ENCODE measurements at places on chromosomes 12 and 14.

GRCh38 chr12:42282294-42282693 lies 43.6 kb downstream of the ZCRB1 start:
- no peak overlapping the region for H3K27ac ChIP-seq
- H3K36me3 ChIP-seq, result no peaks in the 10 kb centered on the region
- peaks cover 5% of the 10 kb centered on the region for H3K27me3 ChIP-seq
- no peak for DNase-seq
- H3K4me1 ChIP-seq, result peaks cover 8% of the 10 kb centered on the region

GRCh38 chr14:77763978-77764377 lies 3.0 kb upstream of the SNW1 start:
- peaks cover 16% of the 10 kb centered on the region for H3K36me3 ChIP-seq
- peaks cover 21% of the 10 kb centered on the region for H3K4me1 ChIP-seq
- DNase-seq, result no peak
- no peak overlapping the region for H3K27ac ChIP-seq

GRCh38 chr12:111406474-111407376 lies 1.0 kb downstream of the SH2B3 start:
- peak; percentile 76 for DNase-seq
- peaks cover 29% of the 10 kb centered on the region for H3K36me3 ChIP-seq

DNA sequence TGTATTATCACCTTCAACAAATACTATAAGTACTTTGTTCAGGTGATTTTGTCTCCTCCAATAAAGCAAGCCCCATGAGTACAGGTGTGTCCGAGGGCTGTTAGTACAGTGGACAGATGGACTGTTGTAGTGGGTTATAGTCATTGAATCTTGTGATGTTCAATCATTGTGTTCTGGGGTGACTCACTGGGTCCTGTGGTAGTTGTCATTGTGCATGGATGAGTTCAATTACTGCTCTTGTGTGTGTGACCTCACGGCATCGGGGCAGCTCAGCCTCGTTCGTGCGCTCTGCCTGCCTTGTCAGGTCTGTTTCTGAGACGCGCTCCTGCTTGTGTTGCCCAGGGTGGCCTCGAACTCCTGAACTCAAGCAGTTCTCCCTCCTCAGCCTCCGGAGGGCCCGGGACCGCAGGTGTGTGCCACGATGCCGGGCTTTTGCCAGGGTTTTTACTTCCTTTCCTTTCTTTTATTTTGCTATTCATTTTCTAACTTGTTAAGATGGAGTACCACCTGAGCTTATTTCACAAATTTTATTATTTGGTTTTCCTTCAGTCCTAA lies 72.2 kb downstream of the DDX51 start:
- H3K27me3 ChIP-seq, result no peaks in the 10 kb centered on the region
- peaks cover 4% of the 10 kb centered on the region for H3K4me1 ChIP-seq
- no peak overlapping the region for H3K4me3 ChIP-seq

- DNase-seq, result peak; percentile 31
- H3K27ac ChIP-seq, result peak overlapping the region; percentile 64
- peaks cover 64% of the 10 kb centered on the region for H3K27me3 ChIP-seq
- peak overlapping the region; percentile 76 for H3K4me3 ChIP-seq
Observed at GRCh38 chr12:31591380-31591901, 505 bp upstream of the DENND5B start.

GRCh38 chr12:94182986-94183707 lies 34.8 kb downstream of the PLXNC1 start:
- DNase-seq, result no peak
- H3K4me3 ChIP-seq, result no peak overlapping the region
- peaks cover 8% of the 10 kb centered on the region for H3K4me1 ChIP-seq
- no peaks in the 10 kb centered on the region for H3K27me3 ChIP-seq

- no peak for DNase-seq
- H3K4me1 ChIP-seq, result peaks cover 83% of the 10 kb centered on the region
- H3K4me3 ChIP-seq, result no peak overlapping the region
- H3K36me3 ChIP-seq, result peaks cover 96% of the 10 kb centered on the region
- peak overlapping the region; percentile 82 for H3K27ac ChIP-seq
Observed at GRCh38 chr12:6459004-6459337, 7.1 kb downstream of the TAPBPL start.

- DNase-seq, result no peak
- H3K4me3 ChIP-seq, result no peak overlapping the region
- H3K27me3 ChIP-seq, result peaks cover 7% of the 10 kb centered on the region
- no peaks in the 10 kb centered on the region for H3K36me3 ChIP-seq
- H3K27ac ChIP-seq, result no peak overlapping the region
Observed at GRCh38 chr12:42002563-42002962, 142.1 kb downstream of the GXYLT1 start.

DNA sequence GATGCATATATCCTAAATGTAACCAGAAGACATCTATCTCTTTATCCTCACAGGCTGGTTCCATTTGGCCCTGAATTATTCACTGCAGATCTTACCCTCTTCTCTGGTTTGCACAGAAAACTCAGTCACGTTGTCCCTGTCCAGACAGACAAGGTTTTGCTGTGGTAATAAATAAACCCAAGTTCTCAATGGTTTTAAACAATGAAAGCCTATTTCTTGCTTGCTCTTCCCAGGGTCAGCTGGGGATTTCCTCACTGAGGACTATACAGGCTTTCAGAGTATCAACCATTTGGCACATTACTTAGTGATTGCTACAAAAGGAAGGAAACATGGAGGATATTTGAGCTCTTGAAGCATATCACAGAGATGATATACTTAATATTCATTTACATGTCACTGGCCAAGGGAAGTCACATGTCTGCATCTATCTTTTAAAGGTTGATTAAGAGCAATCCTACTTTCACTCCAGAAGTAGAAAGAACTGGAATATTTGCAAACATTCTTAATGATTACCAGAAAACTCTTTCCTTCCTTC lies 24.4 kb upstream of the E2F7 start:
- H3K4me3 ChIP-seq, result no peak overlapping the region
- H3K27me3 ChIP-seq, result peaks cover 5% of the 10 kb centered on the region
- H3K27ac ChIP-seq, result no peak overlapping the region
- H3K36me3 ChIP-seq, result no peaks in the 10 kb centered on the region
- no peaks in the 10 kb centered on the region for H3K4me1 ChIP-seq

DNA sequence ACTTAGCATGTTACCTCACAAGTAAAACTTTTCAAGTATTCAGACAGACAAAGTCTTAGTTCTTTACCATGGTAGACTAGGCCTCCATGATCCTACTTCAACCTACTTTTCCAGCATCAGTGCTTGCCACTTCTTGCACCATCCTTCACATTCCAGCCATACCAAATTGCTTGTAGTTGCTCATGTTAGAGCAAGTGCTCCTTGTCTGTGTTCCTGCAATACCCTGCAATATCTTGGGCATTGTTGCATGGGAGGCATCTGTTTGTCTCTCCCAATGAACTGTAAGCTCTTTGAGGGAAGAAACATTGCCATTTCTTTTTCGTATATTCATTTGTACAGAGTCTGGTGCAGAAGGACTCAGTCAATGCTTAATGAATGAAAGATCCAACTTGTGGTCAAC lies 78.0 kb downstream of the SRGAP1 start:
- no peaks in the 10 kb centered on the region for H3K36me3 ChIP-seq
- H3K4me1 ChIP-seq, result no peaks in the 10 kb centered on the region
- H3K27ac ChIP-seq, result no peak overlapping the region
- no peaks in the 10 kb centered on the region for H3K27me3 ChIP-seq
- no peak for DNase-seq

DNA sequence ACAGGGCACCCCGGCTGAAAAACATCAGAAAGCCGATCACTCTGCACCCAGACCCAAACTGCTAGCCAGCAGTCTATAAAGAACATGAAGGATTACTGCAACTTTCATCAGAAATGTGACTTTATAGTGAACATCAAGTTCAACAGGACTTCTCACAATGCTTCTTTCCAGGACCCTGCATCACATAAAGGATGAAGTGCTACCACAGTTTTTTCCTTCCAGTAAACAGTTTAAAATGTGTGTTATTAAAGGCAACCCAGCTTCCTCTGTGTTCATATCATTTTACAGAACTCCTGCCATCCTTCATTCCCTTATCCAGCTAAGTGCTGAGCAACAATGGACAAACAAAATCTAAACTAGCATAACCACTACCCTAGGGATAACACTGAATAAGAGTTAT lies 280.3 kb upstream of the DIO2 start:
- H3K4me1 ChIP-seq, result peaks cover 6% of the 10 kb centered on the region
- H3K4me3 ChIP-seq, result no peak overlapping the region
- H3K27ac ChIP-seq, result no peak overlapping the region
- H3K27me3 ChIP-seq, result no peaks in the 10 kb centered on the region
- no peak for DNase-seq
- no peaks in the 10 kb centered on the region for H3K36me3 ChIP-seq

DNA sequence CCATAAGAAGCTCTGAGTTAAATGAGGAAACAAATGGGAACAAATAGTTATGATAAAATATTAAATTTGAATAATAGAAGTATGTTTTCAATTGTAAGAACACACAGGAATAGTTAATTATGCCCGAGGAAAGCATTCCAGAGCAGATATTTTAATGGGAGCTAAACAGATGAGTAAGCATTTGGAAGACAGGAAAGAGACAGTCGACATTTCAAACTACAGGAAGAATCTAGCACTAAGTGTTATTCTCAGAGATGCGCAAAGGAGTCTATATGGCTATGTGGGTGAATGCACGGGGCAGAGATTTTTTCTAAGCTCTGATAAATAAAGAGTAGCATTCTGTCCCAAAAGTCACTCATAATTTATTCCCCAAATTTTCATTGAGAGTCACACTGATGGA lies 64.5 kb upstream of the SSTR1 start:
- no peak overlapping the region for H3K4me3 ChIP-seq
- no peak overlapping the region for H3K27ac ChIP-seq
- H3K4me1 ChIP-seq, result peaks cover 3% of the 10 kb centered on the region
- no peak for DNase-seq

GRCh38 chr14:61080591-61081010 lies 99.6 kb downstream of the SLC38A6 start:
- H3K27me3 ChIP-seq, result no peaks in the 10 kb centered on the region
- no peak overlapping the region for H3K4me3 ChIP-seq
- H3K4me1 ChIP-seq, result no peaks in the 10 kb centered on the region
- peaks cover 4% of the 10 kb centered on the region for H3K36me3 ChIP-seq
- no peak overlapping the region for H3K27ac ChIP-seq
- DNase-seq, result no peak

DNA sequence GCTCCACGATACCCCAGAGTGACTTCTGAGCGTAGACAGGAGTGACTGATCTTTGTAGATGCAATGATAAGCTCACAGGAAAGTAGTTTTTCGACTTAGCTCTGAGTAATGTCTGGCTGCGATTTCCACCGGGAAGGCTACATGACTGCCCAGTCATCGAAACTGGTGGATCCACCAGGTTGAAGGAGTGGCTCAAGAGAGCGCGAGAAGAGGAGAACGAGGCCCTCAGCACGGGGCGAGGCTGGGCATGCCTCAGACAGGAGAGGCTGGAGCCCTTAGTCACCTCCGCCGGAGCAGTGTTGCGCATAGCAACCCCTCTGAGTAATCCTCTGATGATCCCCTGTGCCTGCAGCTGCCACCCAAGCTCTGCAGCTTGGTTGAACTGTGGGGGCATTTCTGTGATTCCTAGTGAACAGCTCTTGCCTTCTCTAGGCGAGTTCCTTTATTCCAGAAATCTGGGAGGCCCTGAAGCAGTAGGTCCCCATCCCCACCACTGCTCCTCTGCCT lies 25.6 kb downstream of the ELK3 start:
- H3K4me1 ChIP-seq, result peaks cover 63% of the 10 kb centered on the region
- no peak overlapping the region for H3K4me3 ChIP-seq
- no peak for DNase-seq
- no peaks in the 10 kb centered on the region for H3K27me3 ChIP-seq
- peaks cover 84% of the 10 kb centered on the region for H3K36me3 ChIP-seq
- no peak overlapping the region for H3K27ac ChIP-seq

DNA sequence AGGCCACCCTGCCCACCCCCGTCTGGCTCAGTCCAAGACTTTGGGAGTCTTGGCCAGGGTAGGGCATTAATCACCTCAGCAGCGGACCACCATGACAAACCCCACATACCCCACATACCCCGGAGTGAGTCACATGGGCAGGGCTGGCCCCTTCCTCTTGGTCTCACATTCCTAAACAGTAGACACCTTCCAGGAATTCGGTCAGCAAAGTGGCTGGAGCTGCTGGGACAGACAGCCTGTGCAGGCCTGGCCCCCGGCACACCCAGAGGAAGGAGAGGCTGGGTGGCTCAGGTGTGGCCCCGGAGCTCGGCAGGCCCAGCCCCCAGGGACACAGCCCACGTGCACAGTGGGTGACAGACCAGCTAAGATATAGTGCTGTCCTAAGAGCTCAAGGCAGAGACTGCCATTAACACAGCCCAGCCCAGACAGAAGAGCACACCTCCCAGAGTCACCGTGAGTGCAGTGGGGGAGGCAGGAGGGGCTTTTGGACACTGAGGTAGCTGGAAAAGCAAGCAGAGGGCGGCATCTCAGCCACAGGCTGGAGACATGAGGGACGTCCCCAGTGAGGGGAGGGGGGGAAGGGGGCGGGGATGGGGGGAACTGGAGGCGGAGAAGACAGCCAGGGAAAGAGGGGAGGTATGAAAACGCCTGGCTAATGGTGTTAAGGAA lies 24.0 kb downstream of the CCDC85C start:
- H3K36me3 ChIP-seq, result no peaks in the 10 kb centered on the region
- H3K27ac ChIP-seq, result no peak overlapping the region
- H3K27me3 ChIP-seq, result no peaks in the 10 kb centered on the region
- H3K4me1 ChIP-seq, result peaks cover 8% of the 10 kb centered on the region
- no peak overlapping the region for H3K4me3 ChIP-seq

GRCh38 chr14:59728304-59728703 lies 142.3 kb downstream of the RTN1 start:
- peaks cover 3% of the 10 kb centered on the region for H3K27me3 ChIP-seq
- no peak for DNase-seq
- H3K36me3 ChIP-seq, result no peaks in the 10 kb centered on the region
- no peak overlapping the region for H3K4me3 ChIP-seq
- H3K4me1 ChIP-seq, result no peaks in the 10 kb centered on the region

DNA sequence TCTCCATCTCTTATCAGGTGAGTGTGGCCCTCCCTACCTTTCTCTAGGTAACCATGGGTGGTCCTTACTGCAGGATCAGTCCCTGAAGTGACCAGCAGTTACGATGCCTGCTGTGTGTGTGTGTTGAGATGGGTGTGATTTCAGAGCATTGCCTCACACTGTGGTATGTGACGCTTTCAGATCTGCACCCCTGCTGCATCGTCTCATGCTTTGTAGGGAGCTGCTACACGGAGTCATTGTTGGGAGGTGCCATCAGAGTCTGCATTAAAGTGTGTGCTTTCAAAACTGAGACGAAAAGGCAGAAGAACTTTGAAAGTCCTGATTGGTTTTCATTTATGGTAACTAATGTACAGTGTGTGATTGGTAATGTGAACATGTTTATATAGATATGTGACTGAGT lies 150.5 kb downstream of the PELI2 start:
- no peak overlapping the region for H3K4me3 ChIP-seq
- H3K27ac ChIP-seq, result no peak overlapping the region
- H3K36me3 ChIP-seq, result no peaks in the 10 kb centered on the region
- H3K4me1 ChIP-seq, result no peaks in the 10 kb centered on the region
- DNase-seq, result no peak

- H3K4me3 ChIP-seq, result no peak overlapping the region
- H3K27me3 ChIP-seq, result no peaks in the 10 kb centered on the region
- no peak for DNase-seq
- H3K4me1 ChIP-seq, result no peaks in the 10 kb centered on the region
Observed at GRCh38 chr14:55556929-55557623, 22.9 kb upstream of the KTN1 start.
